Lung (tissue), 17 donors: ENCODE measurements at places on chromosomes 1 and 21. TPM values are rescaled to one million over a fixed set of nuclear protein-coding genes. Genes with fewer than 3 reads are reported as not detected.

The EFNA1 gene
- total RNA-seq, result 111 TPM

The CD247 gene
- total RNA-seq, result 3.4 TPM

The RPE65 gene
- total RNA-seq, result 0.09 TPM

The LRRC71 gene
- 4.9 TPM for total RNA-seq

The ACTL8 gene
- not detected for total RNA-seq

The HOOK1 gene
- total RNA-seq, result 19.4 TPM

The KRTAP7-1 gene
- total RNA-seq, result not detected

The TMEM167B gene
- total RNA-seq, result 44.6 TPM

The SPRR3 gene
- not detected for total RNA-seq

The ALX3 gene
- not detected for total RNA-seq

The DEPDC1 gene
- total RNA-seq, result 4.1 TPM

The GRHL3 gene
- 0.95 TPM for total RNA-seq

DNA sequence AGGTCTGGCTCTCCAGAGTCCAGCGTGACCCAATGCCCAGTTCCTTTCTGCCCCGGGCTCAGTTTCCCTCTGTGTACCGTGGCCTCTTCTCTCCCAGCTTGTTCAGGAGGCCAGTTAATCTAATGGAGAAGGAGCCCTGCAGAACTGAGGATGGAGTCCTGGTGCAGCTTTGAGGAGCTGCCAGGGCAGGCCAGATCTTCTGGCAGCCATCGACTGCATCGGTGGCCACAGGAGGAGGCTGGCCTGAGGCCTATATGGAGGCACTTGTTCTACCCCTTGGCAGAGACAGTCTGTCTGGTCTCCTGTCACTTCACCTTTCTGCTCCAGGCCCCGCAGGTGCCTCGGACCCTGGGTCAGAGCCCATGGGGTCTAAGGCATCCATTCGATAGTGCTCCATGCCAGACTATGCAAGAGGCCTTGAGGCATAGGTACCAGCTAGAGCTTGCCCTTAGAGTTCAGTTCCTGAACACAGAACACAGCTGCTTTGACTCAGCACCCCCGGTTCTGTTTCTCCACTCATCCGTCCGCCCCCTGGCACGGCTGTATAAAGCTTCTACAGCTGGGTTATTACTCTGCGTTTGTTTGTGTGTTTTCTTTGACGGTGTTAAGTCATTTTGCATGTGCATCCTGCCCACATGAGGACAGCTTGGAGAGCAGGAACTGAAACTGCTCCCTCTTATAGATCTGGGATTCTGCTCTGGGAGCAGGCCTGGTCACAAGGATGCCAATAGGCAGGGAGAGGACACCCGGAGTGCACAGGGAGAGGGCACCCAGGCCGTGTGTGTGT is 18.5 kb upstream of the LRRN2 start:
- no peak for DNase-seq

DNA sequence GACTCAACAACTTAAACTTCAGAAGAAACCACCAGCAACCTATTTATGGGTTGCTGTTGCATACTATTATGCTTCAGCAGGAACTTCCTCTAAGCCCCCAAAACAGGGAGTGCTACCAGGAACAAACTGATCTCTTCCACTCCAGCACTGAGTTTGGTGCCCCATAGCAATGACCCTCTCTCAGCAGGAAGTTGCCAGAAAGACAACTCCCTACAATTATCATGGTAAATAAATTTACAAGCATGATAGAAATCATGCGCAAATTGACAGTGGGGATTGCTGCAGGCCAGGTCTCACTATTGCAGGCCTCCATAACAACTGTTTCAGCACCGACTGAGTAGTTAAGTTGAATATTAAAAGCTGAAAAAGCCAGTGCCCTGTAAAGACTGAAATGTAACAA is 180.6 kb downstream of the PLA2G4A start:
- DNase-seq, result no peak

- DNase-seq, result no peak
These were observed 155.7 kb downstream of the ADSS2 start for GRCh38 chr1:244296003-244296402.

GRCh38 chr21:45142469-45143308 is 68.3 kb downstream of the ADARB1 start:
- no peak for DNase-seq

DNA sequence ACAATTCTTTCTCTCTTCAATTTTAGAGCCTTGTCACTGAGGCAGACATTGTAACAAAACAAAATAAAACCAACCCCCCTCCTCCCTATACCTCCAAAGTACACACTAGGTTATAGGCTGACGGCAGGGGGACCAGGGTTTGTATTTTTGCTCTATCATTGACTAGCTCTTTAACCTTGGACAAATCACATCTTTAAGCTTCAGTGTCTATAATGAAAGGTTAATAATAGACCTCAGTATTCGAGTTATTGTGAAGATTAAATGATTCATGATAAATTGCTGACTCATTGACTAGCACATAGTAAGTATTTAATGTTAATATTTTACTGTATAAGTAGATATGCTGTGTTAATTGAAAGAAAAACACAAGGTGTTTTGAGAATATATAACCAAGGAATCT is 1267.6 kb upstream of the ADGRL2 start:
- DNase-seq, result no peak

DNA sequence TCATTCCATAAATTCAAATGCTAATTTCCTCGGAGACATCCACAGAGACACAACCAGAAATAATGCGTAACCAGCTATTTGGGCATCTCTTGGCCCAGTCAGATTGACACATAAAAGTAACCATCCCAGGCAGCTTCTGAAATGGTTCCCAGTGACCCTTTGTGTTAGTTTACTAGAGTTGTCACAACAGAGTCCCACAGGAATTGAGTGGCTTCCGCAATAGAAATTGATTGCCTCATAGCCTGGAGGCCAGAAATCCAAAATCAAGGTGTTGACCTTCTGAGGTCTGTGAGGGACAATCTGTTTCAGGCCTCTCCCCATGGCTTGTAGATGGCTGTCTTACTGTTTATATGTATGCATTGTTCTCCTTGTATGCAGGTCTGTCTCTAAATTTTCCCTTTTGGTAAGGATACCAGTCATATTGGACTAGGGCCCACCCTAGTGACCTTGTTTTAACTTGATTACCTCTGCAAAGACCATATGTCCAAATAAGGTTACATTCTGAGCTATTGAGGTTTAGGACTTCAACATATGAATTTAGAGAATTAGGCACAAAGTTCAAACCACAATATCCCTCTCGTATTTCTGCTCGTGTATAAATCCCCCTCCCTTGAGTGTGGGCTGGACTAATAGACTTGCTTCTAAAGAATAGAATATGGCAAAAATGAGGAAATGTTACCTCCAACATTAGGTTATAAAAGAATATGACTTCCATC is 78.2 kb upstream of the FGGY start:
- DNase-seq, result no peak

DNA sequence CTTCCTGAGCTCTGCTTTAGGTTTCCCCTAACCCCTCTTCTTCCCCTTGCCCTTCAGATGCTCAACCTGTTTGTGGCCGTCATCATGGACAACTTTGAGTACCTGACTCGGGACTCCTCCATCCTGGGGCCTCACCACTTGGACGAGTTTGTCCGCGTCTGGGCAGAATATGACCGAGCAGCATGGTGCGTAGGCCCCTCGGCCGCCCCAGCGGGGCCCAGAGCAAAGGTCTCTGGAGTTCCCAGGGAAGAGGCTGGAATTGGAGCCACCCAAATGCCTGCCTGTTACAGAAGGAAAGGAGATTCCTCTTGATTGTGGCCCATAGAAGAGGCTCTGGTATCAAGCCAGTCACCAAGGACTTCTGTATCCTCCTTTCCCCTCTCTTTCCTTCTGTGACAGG is 285.5 kb downstream of the ZNF648 start:
- no peak for DNase-seq

DNA sequence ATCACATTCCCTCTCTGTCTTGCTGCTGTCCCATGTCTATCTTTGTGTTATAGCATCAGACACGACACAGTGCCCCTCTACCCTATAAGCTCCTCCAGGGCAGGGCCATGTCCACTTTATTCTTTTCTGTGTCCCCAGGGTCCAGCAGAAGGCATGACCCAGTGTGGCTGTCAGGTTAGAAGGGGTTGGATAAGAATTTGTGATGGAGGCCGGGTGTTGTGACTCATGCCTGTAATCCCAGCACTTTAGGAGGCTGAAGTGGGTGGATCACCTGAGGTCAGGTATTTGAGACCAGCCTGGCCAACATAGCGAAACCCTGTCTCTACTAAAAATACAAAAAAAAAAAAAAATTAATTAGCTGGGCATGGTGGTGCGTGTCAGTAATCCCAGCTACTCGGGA is 26.3 kb upstream of the RNF19B start:
- DNase-seq, result no peak

- no peak for DNase-seq
These were observed 72.6 kb downstream of the ITGB3BP start for GRCh38 chr1:63450416-63450815.

- DNase-seq, result no peak
These were observed 108.7 kb upstream of the TTC34 start for GRCh38 chr1:2910211-2910610.

DNA sequence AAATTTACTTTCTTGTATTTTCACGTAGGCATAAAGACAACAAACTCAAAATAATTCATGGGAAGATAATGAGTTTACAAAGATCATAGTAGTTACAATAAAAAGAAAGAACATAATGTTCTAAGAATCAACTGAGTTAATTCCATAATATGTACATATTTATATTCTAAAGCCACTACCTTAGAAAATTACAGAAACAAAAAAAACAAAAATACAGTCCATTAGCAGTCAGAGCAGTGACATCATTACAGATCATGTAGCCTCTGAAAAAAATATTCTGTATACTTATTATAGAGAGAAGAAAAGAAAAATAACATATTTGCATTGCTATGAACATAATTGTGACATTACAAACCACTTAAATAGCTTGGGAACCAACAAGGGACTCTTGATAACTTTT is 360.1 kb upstream of the RGS18 start:
- DNase-seq, result no peak

- peak; percentile 38 for DNase-seq
These were observed 87.7 kb downstream of the SNX7 start for GRCh38 chr1:98749152-98749756.

DNA sequence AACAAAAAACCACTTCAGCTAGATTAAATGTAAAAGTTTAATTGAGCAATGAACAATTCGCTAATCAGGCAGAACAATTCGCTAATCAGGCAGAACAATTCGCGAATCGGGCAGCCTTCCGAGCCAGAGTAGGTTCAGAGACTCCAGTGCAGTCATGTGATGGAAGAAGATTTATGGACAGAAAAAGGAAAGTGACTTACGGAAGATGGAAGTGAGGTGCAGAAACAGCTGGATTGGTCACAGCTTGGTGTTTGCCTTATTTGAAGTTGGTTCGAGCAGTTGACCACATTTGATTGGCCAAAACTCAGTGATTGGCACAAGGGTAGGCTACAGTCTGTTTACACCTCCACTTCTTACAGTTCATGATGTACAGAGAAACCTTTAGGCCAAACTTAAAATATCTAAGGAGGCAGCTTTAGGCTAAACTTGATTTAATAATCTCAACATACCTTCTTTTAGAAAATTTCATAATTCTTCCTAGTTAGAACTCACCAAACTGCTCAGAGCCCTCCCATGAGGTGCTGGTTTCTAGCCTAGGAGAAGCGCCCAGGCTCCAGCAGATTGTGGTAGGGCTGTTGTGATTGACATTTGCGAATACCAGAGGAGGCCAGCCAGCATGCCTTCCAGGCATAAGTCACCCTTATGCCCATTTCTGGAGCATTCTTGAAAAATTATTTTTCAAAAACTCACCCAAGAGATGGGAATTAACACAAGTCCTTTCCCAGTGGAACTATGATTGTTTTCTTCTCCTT is 22.8 kb upstream of the KCNC4 start:
- DNase-seq, result peak; percentile 16

GRCh38 chr1:196148367-196148970 is 459.8 kb downstream of the KCNT2 start:
- DNase-seq, result peak; percentile 66

- no peak for DNase-seq
These were observed 14.6 kb downstream of the COL9A2 start for GRCh38 chr1:40302475-40302874.

DNA sequence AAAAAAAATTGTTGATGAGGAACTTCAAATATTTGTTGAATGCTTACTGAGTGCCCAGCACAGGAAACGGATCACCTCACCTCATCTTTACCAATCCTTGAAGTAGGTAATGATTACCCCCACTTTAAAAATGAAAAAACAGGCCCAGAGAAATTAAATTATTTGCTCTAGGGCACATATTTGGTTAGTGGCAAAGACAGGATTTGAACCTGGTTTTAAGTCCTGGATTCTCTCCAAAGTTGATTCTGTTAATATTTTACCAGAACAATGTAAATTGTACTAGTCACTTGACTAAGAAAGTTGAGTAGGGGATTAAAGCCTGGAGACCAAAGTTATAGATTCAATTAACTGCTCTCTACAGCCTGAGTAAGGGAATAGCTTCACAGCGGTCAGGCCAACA is 97.9 kb downstream of the GIPC2 start:
- no peak for DNase-seq

DNA sequence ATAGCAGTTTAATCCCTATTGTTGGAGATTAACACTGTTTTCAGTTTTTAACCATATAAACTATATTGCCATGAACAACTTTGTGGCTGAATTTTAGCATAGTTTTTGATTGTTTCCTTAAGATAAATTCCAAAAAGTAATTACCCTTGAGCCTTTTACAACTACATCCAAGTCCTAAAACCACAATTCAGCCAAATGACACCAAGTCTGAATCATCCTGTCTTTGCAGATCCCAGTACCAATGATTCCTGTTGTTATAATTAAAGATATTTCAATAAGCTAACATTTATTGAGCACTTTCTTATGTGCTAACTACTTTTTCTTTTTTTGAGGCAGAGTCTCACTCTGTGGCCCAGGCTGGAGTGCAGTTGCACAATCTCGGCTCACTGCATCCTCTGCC is 35.6 kb downstream of the IL23R start:
- DNase-seq, result no peak

- no peak for DNase-seq
These were observed 5.7 kb downstream of the DMRTA2 start for GRCh38 chr1:50417507-50417906.

GRCh38 chr1:162349635-162350330 is 26.9 kb downstream of the SPATA46 start:
- DNase-seq, result no peak

- no peak for DNase-seq
These were observed 21.5 kb downstream of the IER5 start for GRCh38 chr1:181110013-181110412.
